Lung (tissue), 17 donors: ENCODE measurements at places on chromosomes 7 and 10. TPM values are rescaled to one million over a fixed set of nuclear protein-coding genes. Genes with fewer than 3 reads are reported as not detected.

INSYN2A gene
- 0.10 TPM for polyA plus RNA-seq

EGR2 gene
- polyA plus RNA-seq: 15.5 TPM

GRID2IP gene
- polyA plus RNA-seq: 0.23 TPM

DDC gene
- polyA plus RNA-seq: 0.23 TPM

HMX3 gene
- polyA plus RNA-seq: not detected

VAX1 gene
- polyA plus RNA-seq: not detected

IL6 gene
- 19.3 TPM for polyA plus RNA-seq

HTR5A gene
- polyA plus RNA-seq: not detected

MYL10 gene
- polyA plus RNA-seq: not detected

SRGN gene
- polyA plus RNA-seq: 1,336 TPM

KNDC1 gene
- 5.9 TPM for polyA plus RNA-seq

TMEM176A gene
- 21.3 TPM for polyA plus RNA-seq

CCDC3 gene
- polyA plus RNA-seq: 21.5 TPM

FAM180A gene
- polyA plus RNA-seq: 0.65 TPM

EEPD1 gene
- polyA plus RNA-seq: 5.4 TPM

PAX4 gene
- polyA plus RNA-seq: not detected

NPC1L1 gene
- polyA plus RNA-seq: 0.01 TPM

PDK4 gene
- 27.9 TPM for polyA plus RNA-seq

SHTN1 gene
- 14.0 TPM for polyA plus RNA-seq

MUC12 gene
- polyA plus RNA-seq: 3.7 TPM

RNF148 gene
- polyA plus RNA-seq: 0.10 TPM

CDHR1 gene
- 0.49 TPM for polyA plus RNA-seq

PNLIPRP2 gene
- polyA plus RNA-seq: 0.08 TPM

PODXL gene
- polyA plus RNA-seq: 44.0 TPM

HECW1 gene
- polyA plus RNA-seq: 0.05 TPM

TMEM213 gene
- polyA plus RNA-seq: 0.83 TPM

FXYD4 gene
- polyA plus RNA-seq: 0.65 TPM

SPOCK2 gene
- polyA plus RNA-seq: 86.0 TPM

PNLIPRP3 gene
- polyA plus RNA-seq: not detected

ARHGAP19 gene
- polyA plus RNA-seq: 1.9 TPM

CDC14C gene
- polyA plus RNA-seq: not detected

ZNF488 gene
- 0.15 TPM for polyA plus RNA-seq

AKR1C8 gene
- polyA plus RNA-seq: 0.18 TPM

GPR37 gene
- polyA plus RNA-seq: 0.78 TPM

NPY4R gene
- 0.07 TPM for polyA plus RNA-seq

WDR91 gene
- polyA plus RNA-seq: 15.1 TPM

CPEB3 gene
- polyA plus RNA-seq: 1.3 TPM

OIT3 gene
- not detected for polyA plus RNA-seq

TMEM270 gene
- 0.20 TPM for polyA plus RNA-seq

BTRC gene
- polyA plus RNA-seq: 3.1 TPM

GAD2 gene
- polyA plus RNA-seq: not detected

HELLS gene
- 5.2 TPM for polyA plus RNA-seq

UNCX gene
- polyA plus RNA-seq: not detected
